T1000 (cell line): ENCODE measurements at places on chromosomes 5 and 9.

GRCh38 chr5:54845567-54845941 lies 139.8 kb downstream of the ESM1 start:
- DNase-seq: no peak

DNA sequence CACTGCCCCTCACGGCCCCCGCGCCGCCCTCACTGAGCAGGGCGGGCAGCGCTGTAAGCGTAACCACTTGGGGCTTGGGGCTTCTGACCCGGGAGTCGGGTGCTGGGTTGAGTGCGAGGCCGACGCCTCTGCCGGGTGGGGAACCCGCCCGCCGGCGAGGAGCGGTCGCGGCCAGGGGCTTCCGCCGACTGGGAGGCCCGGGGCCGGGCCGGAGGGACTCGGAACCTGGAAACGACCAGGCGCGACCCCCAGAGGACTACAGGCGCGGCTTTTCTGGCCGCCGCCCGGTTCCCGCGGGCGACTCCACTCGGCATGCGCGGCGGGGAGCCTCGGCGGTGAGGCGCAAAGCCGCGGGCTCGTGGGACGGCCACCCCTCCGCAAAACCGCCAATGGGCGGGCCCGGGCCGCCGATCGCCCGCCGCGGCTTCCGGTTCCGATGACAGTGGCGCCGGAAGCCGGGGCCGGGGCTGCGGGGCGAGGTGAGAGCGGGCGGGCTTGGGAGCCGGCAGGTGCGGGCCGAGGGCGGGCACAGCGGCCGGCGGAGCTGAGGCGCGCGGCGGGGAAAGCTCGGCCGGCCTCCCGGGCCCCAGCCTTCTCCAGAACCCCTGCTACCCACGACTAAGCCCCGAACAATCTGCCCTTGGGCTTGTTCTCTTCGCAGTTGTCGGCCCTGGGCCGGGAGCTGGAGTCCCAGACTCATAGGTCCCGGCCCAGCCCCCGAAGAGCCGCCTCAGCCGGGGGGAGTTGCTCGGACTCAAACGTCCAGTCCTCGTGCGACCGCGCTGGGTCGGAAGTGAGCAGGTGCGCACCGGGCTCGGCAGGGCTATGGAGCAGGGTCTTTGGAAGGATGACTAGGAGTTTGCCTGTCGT lies at the start of gene RMND5B:
Gene RMND5B (plus strand): TSS at position 439 of the 870 bp plus-strand sequence. CDS start 7,106 bp downstream, outside the sequence.
- DNase-seq: peak; percentile 64

DNA sequence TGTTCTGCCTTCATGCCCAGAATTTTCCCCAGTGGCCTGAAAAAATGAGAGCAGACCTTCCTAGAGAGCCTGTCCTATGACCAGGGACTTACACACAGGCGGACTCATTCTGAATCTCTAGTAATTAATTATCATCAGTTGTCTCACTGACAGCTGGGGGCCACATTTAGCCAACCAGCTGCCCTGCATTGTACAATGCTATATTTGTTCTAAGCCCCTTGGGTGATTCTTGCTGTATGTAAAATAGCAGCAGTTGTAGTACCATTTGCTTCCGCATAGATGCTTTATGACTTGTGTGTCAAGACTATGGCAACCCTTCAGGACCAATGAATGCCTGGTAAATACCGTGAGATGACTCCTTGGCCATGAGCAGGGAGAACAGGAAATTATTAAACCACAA lies 415.4 kb upstream of the SEMA6A start:
- DNase-seq: no peak

- no peak for DNase-seq
Measured at GRCh38 chr9:91039125-91039834, 237.7 kb downstream of the SYK start.

- no peak for DNase-seq
Measured at GRCh38 chr5:74973694-74974093, 78.7 kb downstream of the GCNT4 start.

GRCh38 chr9:109557481-109557880 lies 59.4 kb upstream of the PTPN3 start:
- DNase-seq: no peak

- peak; percentile 47 for DNase-seq
Measured at GRCh38 chr5:68898951-68899471, 194.8 kb upstream of the SLC30A5 start.
